ENCODE measurements at places on chromosomes 16 and 17.
A peak's percentile ranks its signal among the peaks of the same experiment; 100 is the strongest.

- peak; percentile 78 for DNase-seq
Observed at GRCh38 chr17:48618256-48618896, 3.3 kb upstream of the HOXB8 start.

DNA sequence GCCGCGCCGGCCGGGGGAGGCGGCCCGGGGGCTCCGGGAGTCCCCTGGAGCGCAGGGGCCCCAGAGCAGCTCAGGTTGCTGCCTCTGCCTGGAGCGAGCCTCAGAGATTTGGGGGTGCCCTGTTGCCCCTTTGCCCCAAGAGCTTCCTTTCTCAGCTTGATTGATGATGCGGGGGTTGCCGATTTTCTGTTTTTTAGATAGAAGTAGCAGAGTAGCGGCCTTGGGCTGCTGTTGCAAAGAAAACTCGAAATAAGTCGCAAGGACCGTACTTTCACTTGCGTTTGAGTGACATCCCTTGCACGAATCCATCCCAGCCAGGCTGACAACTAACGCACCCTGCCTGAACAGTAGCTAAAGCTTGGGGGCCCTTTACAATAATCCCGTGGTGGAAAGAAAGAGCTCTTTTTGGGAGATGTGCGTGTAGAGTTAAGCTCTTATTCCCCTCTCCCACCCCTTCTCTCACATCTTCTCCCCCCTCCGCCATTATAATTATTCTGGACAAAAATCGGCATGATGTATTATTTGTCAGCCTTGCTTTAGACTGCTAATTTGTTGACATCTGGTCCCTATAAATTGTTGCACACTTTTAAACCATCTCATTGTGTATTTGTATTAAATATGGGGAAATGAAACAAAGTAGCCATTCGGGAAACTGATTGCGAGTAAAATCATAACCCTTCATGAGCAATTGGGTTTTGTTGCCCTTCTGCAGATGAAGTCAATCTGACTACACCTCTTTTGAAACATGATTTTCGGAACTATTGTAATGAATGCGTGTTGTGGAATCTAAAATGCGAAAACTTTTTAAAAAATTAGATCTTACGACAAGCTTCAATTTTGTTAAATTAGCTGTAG, 873 bp downstream of the USP10 start:
- DNase-seq: peak; percentile 37

DNA sequence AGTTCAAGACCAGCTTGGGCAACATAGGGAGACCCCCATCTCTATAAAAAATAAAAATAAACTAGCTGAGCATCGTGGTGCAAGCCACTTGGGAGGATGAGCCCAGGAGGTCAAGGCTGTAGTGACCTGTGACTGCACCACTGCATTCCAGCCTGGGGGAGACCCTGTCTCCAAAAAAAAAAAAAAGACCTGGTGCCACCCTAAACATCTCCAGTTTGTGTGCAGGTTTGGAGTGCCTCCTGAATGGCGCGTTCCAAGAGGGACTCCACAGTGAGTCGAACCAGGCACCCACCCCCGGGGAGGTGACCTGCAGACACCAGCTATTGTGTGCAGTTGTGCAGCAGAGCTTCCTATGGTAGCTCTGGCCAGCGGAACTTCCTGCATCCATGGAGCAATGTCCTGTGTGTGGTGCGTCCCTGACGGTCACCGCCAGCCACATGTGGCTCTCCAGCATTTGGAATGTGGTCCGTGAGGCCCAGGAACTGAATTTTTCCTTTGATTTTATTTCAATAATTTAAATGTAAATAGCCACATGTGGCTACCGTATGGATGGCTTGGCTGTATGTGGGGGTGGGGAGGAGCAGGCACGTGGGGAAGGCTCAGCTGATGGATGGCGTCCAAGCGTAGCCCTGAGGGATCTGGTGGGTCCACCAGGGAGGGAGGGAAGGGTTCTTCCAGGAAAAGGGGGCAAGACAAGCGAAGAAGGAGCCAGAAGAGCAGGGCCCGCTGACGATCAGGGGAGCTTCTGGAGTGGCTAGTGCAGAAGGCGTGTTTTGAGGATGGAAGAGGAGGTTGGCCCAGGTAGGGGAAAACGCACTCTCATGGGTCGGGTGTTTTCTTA, 107.1 kb upstream of the GSE1 start:
- no peak for DNase-seq

GRCh38 chr17:39951924-39952679, 10.7 kb upstream of the GSDMA start:
- no peak for DNase-seq

- no peak for DNase-seq
Observed at GRCh38 chr17:45740553-45741330, 43.4 kb upstream of the CRHR1 start.

DNA sequence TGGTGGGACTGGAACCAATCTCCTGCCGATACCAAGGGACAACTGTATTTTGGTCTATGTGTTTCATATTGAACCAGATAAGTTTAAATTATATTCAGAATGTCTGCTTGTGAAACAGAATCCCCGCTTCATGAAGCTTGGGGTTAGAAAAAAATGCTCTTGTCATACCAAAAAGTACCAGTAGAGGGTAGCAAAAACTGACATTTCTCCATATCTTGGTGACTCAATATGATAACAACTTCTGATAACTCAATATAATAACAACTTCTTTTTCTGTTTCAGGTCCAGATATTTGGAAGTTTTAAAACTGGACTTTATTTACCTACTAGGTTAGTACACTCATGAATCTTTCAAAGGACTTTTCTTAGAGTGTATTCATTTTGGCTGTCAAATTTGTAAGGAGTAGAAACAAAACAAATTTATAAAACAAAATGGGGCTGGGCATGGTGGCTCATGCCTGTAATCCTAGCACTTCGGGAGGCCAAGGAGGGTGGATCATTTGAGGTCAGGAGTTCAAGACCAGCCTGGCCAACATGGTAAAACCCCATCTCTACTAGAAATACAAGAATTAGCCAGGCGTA, 52.3 kb upstream of the ADCY7 start:
- peak; percentile 59 for DNase-seq

- DNase-seq: no peak
Observed at GRCh38 chr16:70730944-70731343, 45.1 kb upstream of the MTSS2 start.

GRCh38 chr17:19361326-19361725, 1.2 kb downstream of the B9D1 start:
- no peak for DNase-seq

DNA sequence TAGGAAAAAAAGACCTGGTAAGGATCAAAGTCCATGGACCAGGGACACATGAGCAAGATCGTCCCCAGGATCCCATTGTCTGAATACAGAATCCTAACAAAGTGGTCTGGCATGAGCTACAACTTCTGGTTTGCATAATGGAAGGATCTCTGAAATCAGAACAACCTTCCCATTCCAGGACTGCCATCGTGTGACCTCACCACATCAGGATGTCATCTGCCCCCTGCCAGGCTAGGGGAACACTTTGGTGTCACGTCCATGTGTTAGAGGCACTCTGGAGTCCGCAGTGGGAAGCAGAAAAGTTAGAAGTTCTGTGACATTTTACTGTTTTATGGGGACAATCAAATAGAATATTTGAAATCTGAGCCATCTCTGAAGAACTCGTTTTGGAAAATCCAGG, 160.7 kb downstream of the RGS9 start:
- no peak for DNase-seq

DNA sequence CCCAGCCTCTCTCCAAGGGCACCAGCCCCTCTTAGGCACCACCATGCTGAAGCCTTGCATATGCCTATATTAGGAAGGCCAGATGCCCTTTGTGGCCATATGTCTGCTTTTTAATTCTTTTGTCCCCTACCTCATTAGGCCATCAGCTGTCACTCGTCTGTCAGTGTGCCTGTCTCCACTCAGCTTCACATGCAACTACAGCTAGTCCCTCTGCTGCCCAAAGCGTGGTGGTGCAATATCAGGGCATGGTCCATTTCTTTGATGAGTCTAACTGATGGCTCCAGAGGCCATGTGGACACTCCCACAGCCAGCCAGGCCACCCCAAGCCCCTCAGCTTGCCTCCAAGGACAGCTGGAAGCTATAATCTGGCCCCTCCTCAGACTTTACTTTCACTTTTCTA, 36.3 kb downstream of the MYO18A start:
- no peak for DNase-seq

- no peak for DNase-seq
Observed at GRCh38 chr17:28533091-28533807, 19.2 kb downstream of the UNC119 start.

- DNase-seq: no peak
Observed at GRCh38 chr17:48375356-48375755, 54.7 kb downstream of the SKAP1 start.

GRCh38 chr16:83704656-83705055, 103.1 kb upstream of the HSBP1 start:
- DNase-seq: no peak

DNA sequence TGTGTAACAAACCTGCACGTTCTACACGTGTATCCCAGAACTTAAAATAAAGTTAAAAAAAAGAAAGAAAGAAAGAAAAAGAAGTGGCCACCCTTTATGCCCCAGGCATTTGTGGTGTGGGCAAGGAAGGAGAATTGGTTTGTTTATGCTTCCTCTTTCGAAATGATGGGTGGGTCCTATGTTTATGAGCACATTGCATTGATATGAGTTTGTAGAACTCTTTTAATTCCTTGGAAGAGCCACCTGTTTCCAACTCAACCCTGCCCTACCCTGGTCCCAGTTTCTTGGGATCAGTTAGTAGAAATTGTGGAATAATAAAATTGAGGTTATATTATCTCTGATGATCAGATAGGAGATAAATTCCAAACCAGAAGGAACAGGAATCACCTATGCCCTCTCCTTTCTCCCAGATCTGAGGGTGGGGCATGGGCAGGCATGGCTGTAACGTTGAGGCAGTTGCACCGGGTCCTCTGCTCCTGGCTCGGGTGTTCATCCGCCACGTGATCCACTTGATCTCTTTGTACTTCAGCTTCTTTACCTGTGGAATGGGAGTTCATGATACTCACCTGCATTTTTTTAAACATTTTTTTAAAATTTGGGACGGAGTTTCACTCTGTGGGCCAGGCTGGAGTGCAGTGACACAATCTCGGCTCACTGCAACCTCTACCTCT, 15.9 kb downstream of the CHAD start:
- no peak for DNase-seq

GRCh38 chr16:86090461-86091170, 191.7 kb downstream of the IRF8 start:
- no peak for DNase-seq

DNA sequence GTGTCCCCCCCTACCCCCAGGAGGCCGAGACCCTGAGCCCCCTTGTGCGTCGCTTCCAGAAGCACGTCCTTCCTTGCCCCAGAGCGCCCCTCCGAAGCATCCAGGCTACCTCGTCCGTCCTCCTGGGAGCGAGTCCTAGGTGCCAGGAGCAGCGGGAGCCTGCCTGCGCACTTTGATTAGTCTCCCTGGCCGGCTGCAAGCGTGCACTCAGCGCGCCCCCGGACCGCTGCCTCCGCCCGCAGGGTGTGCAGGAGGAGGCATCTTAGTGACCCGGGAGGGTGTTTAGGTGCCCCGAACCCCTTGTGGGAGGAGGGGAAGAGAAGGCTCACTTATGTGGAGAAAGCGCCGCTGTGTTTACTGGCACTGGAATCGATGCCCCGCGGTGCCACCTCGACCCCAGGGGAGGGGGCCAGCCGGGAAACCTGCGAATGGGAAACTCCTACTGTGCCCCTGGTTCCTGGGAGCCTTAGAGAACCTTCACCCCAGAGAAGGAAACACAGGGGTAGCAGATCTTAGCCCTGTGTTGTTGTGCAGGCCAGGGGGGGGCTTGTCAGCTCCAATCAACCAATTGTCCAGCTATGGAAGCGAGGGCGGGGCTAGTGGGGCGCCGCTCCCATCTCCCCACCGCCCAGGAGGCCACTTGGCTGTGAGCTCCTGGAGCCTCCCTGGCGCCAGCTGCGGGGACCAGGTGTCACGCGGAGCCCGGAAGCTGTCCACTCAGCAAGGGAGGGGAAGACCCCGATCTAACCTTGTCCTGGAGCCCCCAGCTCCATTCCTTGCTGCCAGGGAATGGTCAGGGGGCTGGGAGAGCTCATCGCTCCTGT, 922.8 kb upstream of the EEF2KMT start:
- DNase-seq: no peak

DNA sequence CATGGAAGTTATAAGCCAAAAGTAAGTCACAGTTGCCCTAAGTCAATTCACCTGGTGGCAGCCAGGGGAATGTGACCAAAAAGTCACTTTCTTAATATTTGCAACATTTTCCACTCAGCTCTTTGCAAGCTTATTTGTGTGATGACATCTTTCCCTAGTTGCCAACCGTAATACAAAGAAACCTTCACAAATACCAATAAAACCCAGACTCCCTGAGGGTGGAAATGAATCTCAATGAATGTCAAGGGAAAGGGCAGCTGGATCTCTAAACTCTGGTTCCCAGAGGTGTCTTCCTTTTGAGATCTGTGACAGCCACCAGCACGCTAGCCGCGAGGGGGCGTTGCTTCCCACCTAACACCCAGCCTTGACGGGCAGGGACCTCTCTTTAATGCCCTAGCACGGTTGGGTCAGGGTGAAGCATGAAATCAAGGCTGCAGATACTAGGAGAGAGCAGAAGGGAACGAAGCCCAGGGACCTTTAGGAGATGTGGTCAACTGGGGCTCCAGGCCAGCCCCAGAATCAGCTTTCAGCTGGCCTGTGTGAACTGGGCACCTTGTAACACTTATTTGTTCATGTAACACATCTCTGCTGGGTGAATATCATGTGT, 82.2 kb downstream of the CMC2 start:
- peak; percentile 1 for DNase-seq

DNA sequence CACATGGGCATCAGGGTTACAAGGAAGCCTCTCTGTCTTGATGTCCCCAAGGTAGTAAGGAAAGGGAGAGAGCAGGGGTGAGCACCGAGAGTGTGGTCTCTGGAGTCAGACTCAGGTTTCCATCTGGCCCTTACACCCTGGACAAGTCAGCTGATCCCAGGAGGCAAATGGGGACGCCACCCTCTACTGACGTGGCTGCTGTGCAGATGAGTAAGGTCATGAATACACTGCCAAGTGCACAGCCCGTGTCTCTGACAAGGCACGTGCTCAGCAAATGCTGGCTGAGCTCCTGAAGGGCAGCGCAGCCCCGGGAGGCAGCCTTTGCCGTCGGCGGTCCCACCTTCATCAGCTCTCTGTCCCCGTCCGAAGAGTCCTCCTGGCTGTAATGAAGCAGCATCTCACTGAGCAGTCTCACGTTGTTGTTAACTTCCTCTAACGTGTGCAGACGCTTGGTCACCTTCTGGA, 19.4 kb downstream of the GGA3 start:
- no peak for DNase-seq
